ENCODE measurements at places on chromosomes 5 and 9.

DNA sequence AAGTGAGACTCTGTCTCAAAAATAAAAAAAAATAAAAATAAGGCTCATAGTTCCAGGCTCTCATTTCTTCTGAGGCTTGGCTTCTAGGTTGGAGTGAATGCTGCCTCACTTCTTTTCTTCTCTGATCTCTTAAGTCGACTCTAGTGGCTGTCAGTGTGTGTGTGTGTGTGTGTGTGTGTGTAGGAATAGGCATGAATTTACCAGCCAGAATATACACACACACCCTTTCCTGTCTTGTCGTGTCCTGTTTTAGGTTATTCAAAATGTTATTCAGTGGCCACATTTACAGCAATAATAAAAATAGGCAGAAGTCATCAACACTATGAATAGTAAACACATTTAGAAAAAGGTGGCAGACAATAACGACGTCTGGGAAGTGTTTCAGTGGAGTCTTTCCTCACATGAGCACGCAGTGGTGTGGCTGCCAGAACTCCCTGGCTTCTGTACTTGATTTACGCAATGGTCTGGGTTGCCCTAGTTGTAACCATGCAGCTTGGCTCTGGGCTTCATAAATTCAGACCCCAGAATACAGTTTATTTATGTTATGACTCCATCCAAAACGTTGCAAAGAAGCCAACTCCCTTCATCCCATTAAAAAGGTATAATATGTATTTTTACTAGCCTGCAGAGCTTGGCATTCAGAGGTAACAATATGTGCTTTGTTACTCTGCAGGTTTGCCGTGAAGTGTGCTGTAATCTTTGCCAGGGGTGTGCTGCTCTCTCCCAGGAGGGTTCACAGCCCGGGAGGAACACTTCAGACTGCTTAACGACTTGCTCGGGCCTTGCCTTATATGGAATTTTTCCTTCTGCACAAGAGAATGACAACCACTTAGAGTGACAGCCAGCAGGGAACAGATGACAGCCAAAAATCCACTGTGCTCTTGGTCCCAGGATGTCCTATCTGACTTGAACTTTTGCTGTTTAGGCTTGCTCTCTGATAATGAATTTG, 34.4 kb upstream of the PALM2AKAP2 start:
- no peak for DNase-seq

DNA sequence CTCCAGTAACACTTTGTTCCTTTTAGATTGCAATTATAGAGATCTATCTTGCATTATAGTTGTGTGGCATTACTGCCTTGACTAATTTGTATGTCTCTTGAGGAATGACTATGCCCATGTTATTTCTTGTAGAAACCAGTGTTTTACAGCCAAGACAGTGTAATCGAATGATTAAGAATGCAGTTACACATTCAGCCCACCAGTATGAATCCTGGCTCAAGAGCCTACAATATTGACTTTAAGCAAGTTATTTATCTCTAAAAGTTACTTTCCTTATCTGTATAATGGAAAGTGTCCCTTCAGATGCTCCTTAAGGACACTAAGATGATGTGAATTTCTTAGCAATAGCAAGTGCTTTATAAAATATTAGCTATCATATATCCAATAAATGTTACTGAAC, 9.7 kb upstream of the SNX24 start:
- no peak for DNase-seq

GRCh38 chr5:73947906-73948640, 322.1 kb downstream of the ARHGEF28 start:
- peak; percentile 45 for DNase-seq

DNA sequence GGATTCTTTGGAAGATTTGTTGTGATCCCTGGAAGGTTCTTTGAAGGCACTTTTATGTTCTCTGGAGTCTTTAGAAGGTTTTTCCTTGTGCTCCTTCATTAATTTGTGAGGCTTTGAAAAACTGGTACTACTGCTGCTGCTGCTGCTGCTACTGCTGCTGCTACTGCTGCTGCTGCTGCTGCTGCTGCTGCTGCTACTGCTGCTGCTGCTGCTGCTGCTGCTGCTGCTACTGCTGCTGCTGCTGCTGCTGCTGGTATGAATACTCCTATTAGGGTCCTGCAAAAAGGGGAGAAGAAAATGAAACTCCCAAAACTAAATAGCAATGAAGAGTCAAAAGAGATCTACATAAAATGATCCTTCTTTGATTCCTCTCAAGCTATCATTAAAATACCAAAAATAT, 208.1 kb downstream of the MLLT3 start:
- no peak for DNase-seq

- no peak for DNase-seq
These were observed 51.3 kb downstream of the SNX24 start for GRCh38 chr5:122896598-122897282.

DNA sequence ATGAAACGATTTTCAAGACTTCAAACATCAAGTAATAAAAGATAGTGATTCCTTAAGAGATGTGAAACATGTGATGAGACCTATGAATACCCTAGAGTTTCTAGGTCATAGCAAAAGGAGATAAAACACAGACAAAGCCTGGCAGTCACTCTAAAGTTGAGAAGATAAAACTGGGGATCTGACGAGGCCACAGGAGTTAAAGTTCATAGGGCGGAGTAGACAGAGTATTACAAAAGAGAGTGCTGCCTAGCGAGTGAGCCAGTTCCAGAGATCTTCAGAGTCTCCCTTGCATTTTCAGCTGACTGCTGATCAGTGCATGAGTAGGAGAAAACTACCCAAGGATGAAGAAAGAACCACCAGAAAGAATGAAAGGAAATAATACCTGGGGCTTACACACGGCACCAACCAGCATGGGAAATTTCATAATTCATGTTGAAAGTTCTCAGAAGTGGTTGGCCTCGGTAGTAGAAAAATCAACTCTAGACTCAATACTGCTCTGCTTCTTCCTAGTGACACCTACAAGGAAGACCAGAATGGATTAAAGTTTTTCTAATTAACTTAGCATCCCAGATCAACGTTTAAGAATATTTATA, 30.4 kb downstream of the FBXO4 start:
- DNase-seq, result no peak

DNA sequence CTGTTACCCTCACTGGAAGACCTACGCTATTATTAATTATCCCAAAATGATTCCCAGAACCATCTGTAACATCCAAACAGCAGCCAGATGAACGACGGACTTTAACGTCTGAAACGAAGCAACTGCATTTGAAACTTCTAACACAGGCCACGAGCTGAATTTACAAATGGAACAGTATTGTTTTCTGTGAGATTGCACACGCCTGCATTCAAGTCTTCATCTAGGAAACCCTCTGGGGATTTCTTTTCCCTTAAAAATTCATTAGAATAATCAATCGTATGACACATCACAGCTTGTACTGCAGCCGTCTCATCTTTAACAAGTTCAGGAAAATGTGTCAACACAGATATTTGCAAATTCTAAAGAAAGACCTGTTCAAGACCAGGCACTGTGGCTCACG, 80.2 kb downstream of the MYO10 start:
- no peak for DNase-seq

- DNase-seq, result no peak
These were observed at the start of gene HSPB3 for GRCh38 chr5:54455413-54456157. Gene HSPB3, plus strand, starts transcription at chr5:54455699. Its CDS starts 91 bp downstream, at chr5:54455790.

DNA sequence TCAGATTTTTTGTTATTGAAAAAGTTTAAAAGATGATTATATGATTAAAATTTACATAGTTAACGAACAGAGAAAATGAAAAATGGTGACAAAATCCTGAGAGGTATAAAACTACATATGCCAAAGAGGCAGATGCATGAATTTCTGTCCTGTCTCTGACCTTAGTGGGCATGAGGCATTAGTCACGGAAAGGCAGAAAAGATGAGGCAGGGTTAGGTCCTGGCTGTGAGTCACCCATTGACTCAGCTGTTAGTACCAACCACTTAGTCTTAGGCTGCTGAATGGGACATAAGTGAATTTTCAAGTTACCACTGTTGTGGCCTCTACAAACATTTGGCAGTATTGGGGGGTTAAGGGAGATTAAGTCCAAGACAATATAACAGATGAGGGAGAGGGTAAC, 33.1 kb downstream of the RASA1 start:
- DNase-seq, result no peak

- no peak for DNase-seq
These were observed 272.4 kb downstream of the ADAMTS6 start for GRCh38 chr5:65209341-65209740.

DNA sequence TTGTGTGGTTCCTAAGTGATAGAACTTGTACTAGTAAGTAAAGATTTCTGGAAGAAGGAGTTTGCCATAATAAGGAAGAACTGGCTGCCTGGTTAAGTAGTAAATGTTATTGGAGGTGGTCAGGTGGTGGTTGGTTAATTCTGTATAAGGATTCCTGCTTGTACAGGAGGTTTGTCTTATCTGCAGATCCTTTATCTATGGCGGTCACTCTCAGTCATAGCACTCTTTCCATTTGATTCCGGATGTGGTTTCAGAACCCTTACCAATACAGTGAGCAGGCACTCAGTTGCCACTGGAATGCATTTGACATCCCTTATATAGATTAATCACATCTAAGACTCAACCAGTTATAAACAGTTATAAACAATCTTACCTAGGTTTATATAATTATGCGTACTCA, 50.3 kb downstream of the RAD50 start:
- no peak for DNase-seq

DNA sequence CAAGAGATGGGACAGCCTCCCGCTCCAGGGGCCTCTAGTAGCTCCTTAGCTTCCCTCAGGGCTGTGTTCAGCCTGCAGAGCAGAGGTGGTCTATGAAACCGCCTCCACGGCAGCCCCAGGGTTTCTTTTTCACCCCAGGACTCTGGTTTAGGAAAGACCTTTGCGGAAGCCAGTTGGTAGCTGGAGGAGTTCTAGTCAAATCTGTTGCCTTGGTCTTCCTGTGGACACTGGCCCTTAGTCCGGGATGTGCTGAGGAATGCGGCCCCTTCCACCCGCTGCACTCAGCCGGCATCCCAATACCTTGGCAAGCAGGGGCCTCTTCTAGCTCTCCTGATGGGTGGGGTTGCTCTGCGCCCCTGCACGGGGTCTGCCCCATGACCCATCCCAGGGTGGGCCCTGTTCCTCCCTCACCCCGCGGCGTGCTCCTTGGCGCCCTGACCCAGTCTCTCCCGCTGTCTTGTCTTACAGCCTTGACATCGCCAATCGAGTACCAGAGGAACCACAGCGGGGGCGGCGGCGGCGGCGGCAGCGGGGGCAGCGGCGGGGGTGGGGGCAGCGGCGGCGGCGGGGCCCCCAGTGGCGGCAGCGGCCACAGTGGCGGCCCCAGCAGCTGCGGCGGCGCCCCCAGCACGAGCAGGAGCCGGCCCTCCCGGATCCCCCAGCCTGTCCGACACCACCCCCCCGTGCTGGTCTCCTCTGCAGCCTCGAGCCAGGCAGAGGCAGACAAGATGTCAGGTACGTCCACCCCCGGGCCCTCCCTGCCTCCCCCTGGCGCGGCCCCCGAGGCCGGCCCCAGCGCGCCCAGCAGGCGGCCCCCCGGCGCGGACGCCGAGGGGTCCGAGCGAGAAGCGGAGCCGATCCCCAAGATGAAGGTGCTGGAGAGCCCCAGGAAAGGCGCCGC, 94.3 kb upstream of the OTULINL start:
- DNase-seq, result no peak

DNA sequence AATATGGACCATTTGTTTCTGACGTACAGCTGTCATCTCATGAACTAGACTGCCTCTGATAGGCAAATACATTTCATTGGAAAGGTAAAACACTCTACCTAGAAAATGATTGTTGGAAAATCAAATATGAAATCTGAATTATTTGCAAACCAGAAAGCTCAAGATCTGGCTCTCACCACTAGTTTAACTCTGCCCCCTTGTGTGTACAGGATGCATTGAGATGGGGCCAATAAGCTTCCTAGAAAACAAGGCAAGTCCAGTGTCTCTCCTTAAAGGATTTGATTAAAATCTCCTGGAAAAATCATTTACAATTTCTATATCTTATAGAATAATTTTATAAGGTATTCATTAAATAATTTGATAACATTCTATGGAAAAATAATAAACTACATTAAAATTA, 311.9 kb upstream of the ANKH start:
- DNase-seq, result no peak

GRCh38 chr9:135471791-135472640, 7.6 kb upstream of the PPP1R26 start:
- DNase-seq, result no peak

- DNase-seq, result no peak
These were observed 61.8 kb downstream of the COX7C start for GRCh38 chr5:86679529-86679928.

GRCh38 chr5:124870070-124870469, 123.6 kb upstream of the ZNF608 start:
- DNase-seq, result no peak

DNA sequence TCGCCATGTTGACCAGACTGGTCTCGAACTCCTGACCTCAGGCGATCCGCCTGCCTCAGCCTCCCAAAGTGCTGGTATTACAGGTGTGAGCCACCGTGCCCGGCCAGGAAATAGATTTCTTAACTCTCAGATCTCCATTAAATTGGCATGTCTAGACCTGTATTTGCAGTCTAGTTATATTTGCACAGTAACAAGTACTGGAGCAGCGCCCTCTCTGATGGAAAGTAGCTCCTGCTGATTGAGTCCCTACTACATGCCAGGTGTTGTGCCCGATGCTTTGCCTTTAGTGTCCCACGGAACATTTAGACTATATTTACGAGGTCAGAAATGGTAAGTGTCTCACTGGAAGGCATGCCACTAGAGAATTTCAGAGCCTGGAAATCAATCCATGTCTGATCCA, 15.8 kb upstream of the TMED9 start:
- DNase-seq, result no peak

DNA sequence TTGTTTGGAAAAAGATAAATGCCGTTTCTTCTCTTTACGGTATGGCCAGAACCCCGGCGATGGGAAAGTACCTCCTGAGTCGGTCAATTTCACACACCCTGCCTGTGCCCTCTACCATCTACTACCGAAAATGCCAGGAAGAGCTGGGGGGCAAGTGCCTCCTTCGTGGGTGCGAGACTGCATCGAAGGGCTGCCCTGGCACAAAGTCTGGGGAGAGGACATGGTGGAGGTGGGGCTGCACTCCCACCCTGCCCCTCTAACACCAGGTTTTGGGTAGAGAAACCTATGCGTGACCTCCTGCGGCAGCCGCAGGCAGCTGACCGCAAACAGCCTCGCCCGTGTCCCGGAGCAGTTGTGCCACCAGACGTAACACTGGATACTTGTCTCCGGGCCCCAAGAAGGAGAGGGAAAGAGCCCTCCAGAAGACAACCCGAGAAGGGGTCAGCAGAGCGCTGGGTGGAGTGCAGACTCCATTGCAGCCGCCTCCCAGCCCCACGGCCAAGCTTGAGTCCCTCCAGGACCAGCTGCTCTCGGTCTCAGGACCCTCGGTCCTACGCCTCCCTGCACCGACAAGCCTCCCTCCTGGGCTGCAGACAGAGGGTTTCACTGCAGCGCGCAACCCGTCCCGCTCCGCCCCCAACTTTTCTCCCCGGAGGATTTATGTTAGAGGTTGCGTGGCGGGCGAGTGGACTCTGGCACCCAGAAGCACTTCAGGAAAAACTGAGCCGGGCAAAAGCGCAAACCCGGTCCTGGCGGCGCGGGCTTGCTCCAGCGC, 823 bp upstream of the PRDM6 start:
- DNase-seq, result no peak

GRCh38 chr5:38453506-38453905, 102.9 kb downstream of the LIFR start:
- no peak for DNase-seq
